CD4-positive, alpha-beta T cell (primary cell): ENCODE measurements at places on chromosomes 16 and 17.

GRCh38 chr17:6477831-6478383 is 33.7 kb downstream of the PIMREG start:
- DNase-seq = no peak

DNA sequence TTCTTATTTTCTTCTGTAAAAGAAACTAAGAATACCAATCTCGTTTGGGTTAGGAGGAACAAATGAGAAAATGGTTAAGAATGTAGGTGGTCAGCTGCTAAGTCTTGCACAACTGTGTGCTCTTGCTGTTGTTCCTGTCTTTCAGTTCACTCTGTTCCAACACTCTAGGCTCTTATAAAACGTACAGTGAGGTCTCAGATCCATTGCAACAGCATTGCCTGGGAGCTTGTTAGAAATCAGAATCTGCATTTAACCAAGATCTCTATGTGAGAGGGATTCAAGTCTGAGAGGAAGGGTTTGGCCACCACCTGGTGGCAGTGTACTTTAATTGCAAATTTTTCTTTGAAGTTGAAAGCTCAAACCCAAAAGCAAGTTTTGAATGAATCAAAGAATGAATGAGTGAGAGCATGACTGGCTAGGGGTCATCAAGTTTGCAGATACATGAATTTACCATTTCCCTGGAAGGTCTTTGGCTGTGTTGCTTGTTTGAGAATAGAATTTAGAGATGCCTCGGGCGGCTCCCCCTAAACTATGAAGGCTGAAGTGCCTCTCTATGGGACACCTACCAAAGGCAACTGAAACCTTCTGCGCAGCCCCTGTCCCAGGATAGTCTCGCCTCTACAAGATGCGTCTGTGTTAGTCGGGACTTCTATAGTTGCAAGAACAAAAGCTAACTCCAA is 2.5 kb downstream of the ALOX15B start:
- DNase-seq = no peak

- no peak for DNase-seq
Observed at GRCh38 chr17:27915709-27916108, 22.5 kb upstream of the LYRM9 start.

DNA sequence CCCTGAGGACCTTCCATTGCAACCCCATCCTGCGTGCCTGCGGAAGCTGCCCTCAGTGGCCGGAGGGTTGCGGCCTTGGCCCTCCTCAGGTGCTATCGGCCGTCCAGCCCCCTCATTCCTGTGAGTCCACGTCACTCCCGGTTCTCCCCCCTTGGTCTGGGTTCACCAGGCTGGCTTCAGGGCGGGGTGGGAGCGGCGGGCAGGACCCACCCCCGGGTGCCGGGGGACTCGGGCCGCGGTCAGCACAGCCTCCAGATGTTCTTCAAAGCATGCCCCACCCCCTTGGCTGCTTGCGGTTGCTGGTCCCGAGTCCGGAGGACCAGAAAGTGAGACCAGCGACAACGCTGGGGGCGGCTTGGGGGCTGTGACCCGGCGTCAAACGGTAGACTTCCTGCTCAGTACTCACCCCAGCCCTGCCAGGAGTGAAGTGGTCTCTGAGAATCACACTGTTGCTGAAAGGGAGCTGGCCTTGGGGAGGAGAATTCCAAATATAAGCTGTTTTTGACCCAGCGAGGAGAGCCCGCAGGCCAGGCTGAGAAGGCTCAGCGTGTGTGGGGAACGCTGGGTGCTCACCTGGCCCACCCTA is 4.5 kb downstream of the ZNF469 start:
- no peak for DNase-seq

- no peak for DNase-seq
Observed at GRCh38 chr17:37025238-37025637, 76.5 kb downstream of the AATF start.

DNA sequence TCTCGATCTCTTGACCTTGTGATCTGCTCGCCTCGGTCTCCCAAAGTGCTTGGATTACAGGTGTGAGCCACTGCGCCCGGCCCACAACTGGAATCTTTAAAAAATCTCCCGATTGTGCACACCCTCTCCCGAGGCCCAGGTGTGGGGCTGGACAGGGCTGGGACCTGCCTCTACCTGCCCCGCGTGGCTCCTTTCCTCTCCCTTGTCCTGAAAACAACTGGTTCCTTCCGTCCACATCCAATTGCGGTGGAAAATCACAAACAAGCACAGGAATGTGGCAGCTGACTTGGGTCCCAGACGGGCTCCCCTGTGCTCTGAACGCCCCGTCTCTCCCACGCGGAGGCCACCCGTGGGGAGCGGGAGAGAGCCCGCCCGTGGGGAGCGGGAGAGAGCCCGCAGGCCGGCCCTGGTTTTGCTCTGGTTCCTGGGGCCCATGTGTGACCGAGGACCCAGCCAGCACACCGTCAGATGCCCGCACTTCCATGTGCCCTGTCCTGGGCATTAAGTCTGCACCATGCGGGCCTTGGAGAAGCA is 3.0 kb upstream of the TMEM204 start:
- DNase-seq = no peak

DNA sequence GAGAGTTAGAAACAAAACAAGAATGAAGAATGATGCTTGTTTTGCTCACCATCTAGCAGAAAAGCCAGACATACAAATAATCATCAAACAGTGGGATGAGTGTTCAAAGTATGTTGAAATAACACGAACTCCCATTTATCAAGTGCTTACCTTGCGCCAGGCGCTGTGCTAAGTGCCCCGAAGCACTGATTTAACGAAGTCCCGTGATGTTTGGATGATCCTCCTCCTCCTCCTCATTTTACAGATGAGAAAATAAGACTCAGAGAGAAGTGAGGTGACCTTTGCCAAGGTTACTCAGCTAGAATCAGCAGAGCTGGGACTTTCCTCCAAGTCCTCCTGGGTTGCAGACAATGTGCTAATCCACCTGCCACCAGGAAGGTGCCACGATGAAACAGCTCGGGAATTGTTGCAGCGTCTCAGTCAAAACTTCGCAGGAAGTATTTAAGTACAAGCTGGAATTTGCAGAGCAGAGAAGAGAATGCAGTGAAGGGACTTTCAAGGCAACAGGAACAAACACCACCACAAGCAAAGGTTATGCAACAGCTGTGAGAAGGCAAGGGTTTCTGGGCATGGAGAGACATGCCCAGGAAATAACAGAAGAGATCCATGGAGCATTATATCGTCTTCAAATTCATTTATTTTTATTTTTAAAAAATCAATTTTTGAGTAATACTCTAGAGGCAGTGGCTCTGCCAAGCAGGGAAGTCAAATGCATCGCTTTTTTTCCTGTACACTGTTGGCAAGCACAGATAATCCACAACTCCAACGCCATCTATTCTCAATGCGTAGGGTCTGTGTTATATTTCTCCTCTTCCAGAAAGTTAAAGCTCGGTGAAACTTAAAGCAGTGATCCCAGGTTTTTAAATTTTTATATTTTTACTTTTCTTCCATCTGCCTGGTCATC is 11.1 kb downstream of the PRCD start:
- DNase-seq = no peak

GRCh38 chr17:30565073-30565935 is 88.1 kb downstream of the GOSR1 start:
- no peak for DNase-seq

GRCh38 chr17:16521070-16521727 is 29.2 kb upstream of the LRRC75A start:
- DNase-seq = peak; percentile 37
